ENCODE measurements at places on chromosomes 3 and 15.

GRCh38 chr3:98333989-98334606 lies 19.6 kb upstream of the OR5K4 start:
- no peak for DNase-seq

- DNase-seq, result no peak
Observed at GRCh38 chr15:93035953-93036810, 52.8 kb downstream of the RGMA start.

DNA sequence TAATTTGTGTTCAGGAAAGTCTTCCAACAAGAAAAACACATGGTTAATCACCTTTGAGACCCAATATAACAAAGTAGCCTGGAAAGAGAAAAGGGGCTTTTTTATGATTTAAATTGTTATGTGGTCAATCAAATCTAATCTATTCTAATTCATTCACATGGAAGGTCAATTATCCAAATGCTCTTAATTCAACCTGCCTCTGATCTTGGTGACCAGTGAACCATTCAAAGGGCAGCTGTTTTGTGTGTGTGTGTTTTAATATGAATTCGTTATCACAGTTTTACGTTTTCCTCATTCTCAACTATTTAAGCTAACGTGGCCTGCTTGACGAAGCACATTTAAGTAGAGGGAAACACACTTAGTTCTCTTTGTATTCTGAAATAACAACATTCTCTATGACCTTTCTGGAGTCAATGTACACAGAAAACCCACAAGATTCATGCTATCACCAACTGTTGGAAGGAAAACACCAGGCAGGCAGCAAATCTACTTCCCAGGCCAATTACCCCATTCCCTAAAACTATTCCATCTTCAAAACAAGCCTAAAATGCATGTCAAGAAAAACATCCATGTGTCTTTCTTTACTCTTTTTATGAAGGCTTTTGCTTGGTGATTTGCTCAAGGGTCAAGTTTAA lies 195.4 kb downstream of the SUCLG2 start:
- no peak for DNase-seq

DNA sequence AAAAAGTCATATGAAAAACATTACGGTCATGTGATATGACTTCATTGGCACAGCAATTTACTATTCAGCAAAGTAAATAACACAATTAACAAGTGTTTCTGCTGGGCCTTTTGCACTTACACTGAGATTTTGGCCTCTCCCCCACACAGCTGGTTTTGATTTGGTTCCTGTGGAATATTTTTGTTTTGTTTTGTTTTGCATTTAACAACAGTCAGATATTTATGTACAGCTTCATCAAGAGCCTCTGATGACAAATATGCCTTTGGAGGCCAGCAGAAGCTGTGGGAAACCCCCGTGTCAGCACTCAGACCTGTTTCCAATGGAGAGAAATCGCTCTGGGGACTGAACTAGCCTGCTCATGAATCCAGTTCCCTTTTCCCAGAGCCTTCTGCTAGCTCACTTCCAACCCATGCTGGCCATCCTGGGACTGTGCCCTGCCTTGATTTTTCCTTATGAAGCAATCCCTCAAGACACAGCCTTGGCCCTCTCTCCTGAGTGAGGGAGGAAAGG lies 161.9 kb downstream of the ATG7 start:
- no peak for DNase-seq

DNA sequence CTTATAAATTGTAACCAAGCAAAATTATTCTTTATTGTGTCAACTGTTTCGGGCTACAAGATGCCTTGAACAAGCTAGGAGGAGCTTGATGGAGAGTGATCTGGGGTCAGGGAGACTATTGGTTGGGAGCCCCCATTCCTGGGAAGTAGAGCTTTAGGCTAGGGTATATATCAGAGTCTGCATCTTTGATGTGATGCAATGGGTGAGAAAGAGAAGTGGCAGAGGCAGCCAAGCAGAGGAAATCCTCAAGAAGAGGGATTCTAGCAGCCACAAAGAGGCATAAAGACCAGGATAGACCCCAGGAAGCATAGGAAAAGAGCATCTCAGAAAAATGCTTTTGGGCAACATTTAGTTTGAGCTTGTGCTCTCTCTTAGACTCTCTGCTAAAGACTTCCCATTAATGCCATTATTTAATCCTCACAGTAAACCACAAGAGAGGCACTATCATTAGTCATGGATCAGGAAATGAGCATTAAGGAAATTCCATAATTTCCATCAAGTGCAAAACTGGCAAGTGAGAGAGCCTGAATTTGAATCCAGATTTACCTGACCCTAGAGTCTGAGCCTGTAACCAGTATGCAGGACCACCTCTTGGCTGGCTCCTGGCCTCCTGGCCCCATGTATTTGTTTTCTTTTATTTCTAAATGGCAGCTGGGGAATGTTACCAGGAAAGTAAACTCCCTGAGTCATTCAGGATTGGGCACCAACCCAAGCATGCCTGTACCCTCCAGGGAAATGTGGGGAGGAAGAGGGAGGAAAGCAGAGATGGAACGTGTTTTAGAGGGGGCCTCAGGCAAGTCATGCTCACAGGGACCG lies 118.7 kb downstream of the RPL22L1 start:
- DNase-seq, result no peak

DNA sequence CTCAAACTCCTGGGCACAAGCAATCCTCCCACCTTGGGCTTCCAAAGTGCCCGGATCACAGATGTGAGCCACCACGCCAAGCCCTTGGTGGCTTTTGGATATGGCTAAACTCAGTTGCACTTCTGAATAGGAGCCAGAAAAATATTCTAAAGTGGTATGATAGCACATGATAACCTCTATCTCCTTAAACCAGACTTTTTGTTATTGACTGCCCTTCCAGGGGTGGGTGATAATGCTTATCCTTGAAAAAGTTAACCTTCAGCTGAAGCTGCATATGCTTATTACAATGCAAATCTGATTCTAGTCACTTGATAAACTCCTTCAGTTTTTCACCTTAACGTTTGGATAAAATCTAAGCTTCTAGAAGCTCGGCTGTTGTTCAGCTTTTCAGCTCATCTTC lies 6.3 kb downstream of the CCNB2 start:
- DNase-seq, result no peak

GRCh38 chr15:74962671-74963070 lies 6.1 kb upstream of the RPP25 start:
- DNase-seq, result no peak

GRCh38 chr15:40235201-40235885 lies 3.5 kb upstream of the PAK6 start:
- no peak for DNase-seq

GRCh38 chr3:9669277-9669676 lies 20.0 kb downstream of the MTMR14 start:
- DNase-seq, result no peak

DNA sequence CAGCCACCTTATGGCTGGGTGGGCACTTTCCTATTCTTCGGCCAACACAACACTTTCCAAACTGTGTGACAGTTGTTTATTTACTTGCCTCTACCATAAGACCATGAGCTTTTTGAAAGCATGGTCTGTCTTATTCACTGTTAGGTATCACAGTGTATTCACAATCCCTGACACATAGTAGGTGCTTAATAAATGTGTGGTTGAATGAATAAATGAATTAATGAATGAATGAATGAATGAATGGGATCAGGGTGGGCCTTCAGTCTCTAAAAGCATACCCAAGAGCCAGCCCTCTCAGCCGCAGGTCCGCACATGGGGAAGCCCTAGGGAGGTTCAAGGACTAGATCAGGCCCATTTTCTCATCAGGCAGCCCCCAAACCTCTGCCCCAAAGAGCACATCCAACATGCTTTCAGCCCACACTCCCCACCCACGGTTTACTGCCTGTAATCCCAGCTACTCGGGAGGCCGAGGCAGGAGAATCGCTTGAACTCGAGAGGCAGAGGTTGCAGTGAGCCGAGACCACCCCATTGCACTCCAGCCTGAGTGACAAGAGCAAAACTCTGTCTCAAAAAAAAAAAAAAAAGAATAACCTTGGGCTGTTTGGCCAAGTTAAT lies 95.9 kb downstream of the LIPC start:
- DNase-seq, result no peak

DNA sequence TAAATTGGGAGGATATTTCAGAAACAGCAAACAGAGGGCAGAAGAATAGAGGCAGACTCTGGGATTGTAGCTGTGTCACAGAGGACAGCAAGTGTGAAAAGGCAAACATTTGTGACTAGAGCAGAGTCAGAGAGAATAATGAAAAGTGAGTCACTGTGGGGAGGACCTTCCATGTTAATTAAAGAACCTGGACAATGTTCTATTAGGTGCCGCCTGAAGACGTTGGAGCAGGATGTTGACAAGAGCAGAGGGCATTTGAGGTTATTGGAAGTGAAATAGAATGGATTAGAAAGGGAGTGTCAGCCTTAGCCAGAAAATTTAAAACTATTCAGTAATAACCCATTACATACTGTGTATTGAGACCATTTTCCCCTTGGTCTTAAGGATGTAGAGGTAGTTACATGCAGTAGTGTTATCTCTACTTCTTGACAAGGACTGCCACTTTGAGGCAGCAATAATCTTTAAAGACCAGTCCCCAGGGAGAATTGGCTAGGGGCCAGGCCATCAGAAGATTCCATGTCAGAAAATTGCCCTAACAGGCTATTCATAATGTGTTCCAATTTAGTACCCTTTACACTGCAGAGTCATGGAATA lies 5.8 kb downstream of the ACKR2 start:
- DNase-seq, result no peak

GRCh38 chr3:140151321-140151720 lies 216.3 kb downstream of the CLSTN2 start:
- DNase-seq, result no peak

DNA sequence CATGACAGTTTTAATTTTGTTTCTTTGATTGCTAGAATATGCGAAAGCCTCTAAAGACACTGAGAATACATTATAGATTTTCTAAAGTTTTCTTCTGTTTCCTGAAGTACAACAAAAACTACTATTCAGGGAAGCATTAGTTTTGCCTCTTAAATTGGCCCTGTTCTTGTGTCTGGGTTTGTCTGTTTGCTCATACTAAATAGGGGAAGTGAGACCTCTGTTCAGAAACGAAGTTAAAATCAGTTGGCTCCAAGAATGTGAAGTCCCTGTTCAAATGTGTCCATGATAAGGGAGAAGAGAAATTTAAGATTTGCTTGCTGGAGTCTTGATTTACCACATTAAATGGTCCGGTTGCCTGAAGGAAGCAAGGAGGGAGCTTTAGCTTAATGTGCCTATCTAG lies 327.3 kb upstream of the GBE1 start:
- no peak for DNase-seq

DNA sequence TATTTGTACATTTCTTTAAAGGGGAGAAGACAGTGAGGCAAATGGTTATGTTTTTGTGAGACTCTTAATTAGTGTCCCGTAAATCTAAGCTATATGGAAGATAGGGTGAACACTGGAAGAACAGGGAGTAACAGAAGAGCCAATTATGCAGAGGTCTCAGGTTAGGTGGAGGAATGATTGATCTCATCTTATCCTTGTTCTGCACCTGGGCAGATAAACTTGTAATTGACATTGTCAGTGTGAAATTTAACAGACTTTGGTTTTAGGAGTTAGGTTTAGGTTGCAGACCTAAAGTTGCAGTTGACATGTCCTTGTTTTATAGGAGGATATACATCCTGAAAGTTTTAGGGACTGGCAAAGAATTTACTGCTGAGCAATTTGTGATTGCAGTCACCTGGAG lies 3.1 kb upstream of the TWF2 start:
- no peak for DNase-seq

GRCh38 chr3:154642145-154642544 lies 212.2 kb upstream of the GPR149 start:
- DNase-seq, result no peak

DNA sequence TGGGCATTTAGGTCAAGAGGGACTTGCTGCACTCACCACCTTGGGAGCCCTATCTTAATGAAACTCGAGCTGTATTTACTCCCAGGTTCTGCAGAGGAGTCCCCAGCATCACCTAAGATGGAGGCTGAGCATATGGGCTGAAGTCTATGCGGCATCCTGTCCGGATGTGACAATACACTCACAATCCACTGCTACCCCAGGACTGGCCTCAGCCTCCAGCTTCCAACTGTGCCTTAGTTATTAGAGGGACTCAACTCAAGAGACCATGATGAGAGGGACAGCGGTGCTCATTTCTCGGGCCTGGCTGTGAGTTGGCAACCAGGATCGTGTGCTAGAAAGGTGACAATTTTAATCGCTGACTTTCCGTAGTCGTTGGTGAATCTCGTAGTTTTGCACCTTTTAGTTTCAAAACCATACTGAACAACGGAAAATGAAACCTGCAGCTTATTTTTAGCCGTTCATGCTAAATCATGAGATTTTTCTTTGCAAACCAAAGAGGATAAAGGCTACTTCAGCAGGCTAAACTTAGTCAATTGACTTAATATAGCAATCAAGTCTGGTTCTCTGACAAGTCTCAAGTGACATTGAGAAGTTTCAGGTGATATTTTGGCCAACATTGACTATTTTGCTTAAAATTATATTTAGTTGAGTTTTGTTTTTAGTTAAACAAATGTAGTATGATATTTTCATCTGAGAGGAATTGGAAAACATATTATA lies 11.1 kb downstream of the ZBTB38 start:
- no peak for DNase-seq

GRCh38 chr3:19742935-19743334 lies 191.1 kb downstream of the EFHB start:
- no peak for DNase-seq

DNA sequence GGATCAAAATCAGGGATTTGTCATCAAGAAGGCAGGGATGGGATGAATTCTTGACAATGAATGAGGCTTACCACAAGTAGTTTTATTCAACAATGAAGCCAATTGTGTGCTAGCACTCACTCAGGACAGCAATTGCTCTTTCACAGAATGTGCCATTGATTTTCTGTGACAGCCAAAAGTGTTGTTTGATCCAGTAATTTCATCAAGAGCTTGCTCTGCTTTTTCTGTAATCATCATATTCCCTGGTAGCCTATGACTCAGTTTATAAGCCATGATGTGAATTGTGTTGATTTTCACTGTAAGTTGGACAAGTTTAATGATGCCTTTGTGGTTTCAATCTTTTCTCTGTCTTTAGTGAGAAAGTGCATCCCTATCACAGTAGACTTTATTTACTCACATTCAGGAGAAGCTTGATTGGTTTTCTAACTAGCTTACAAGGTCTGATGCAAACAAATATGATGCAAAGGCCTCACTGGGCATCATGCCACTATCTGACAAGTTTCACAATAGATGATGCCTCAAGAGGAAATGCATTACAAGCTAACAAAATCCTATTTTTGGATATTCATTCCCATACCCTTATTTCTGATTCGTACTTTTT lies 13.6 kb upstream of the CSRNP1 start:
- DNase-seq, result no peak

GRCh38 chr3:42605546-42606173 lies 5.2 kb downstream of the NKTR start:
- DNase-seq, result no peak

- no peak for DNase-seq
Observed at GRCh38 chr15:74129586-74130154, 716 bp upstream of the ISLR2 start.

DNA sequence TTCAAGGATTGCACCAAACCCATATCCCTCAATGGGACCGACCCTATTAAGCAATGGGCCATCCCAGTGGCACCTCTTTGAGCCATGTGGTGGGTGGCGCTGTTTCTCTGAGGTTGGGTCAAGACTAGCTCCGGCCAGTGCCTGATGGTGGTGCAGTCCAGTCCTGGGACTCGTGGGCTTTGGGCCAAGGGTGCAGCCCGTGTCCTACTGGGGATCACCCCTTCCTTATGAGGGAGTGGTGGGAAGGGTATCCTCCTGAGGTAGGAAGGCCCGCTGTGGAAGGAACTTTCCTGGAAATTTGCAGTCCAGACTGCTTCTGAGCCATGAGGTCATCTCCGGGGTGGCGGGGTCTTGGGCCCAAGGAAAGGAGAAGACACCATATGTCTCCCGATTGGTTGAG lies 231.6 kb downstream of the SNRPN start:
- no peak for DNase-seq
